Common myeloid progenitor, CD34-positive (primary cell): ENCODE measurements at places on chromosomes 3 and 15.

DNA sequence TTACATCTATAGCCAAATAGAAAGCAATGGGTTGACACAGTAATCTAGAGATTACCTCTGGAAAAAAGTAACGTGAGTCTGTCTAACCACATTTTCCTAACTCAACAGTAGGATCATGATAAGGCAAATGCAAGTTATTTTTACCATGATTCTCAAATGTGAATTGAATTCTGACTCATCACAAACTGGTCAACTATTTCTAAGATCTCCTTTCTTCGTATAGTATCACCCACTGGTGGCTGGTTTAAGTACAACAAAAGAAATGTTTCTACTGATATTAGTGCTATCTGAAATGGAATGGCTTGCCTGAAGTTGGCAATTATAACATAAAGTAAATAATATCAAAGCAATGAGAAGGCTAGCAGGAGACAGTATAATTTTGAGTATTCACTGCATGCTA, 102.2 kb downstream of the ABI3BP start:
- peak; percentile 55 for DNase-seq

- DNase-seq: no peak
These were observed 17.9 kb upstream of the OR5H6 start for GRCh38 chr3:98246142-98246541.

DNA sequence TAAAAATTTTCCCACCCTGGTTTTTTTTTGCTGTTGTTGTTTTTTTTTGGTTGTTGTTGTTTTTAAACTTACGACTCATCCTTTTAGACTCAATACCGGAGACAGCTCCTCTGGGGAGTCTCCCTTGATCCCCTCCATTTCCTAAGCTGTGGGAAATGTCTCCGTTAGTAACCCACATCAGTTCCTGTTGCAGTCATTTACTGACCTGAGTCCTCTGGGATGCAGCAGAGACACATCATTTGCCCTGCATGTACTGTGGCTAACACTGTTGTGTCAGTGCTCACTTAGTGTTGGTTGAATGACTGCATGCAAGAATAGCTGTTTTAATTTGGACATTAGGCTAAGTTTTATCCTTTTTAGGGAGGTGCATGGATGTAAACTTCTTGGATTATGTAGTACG, 83.8 kb downstream of the MBNL1 start:
- no peak for DNase-seq

GRCh38 chr3:172461530-172462138, 13.4 kb upstream of the GHSR start:
- DNase-seq: peak; percentile 39

DNA sequence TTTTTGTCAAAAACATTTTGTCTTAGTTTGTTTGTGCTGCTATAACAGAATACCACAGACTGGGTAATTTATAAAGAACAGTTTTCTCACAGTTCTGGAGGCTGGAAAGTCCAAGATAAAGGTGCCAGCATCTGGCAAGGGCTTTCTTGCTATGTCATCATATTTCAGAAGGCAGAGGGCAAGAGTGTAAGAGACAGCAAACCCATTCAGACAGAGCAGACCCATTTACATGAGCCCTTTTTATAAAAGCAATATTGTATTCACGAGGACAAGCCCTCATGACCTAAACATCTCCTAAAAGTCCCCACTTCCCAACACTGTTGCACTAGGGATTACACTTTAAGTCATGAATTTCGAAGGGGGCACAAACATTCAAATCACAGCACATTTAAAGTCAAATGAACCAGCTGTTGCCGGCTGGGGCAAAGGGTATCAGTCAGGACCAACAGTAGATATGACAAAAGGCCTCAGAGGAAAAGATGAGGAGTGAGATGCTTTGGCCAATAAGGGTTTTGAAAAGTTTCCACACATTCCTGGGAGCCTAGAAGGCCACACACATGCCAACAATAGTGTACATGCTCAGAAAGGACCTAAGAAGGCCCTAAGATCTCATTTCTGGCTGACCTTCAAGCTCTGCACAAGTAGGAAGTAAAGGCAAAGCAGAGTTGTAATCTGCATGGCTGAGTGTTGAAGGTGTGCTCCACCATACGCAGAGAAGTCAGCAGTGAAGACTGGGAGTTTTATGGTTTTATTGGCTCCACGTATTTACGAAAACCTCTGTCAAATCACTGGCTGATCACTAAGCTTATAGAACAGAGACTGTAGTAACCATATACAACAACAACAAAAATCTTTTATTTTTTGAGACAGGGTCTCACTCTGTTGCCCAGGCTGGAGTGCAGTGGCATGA, 37.9 kb downstream of the UQCC5 start:
- no peak for DNase-seq

DNA sequence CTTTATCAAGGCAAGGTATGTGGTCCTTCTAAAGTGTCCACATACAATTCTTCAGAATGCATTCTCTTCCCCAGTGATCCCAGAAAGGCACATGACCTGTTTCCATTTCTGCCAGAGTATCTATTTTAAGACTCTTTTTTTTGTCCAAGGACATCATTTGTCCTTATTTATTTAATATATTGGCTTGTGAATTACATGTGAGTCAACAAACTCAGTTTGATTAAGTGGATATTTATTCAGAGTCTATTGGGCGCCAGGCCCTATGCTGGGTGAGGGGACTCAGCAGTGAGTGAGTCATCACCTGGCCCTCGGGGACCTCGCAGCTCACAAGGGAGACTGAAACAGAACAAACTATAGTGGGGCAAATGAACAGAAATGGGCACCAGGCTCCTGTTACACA, 136.8 kb downstream of the SNRK start:
- DNase-seq: no peak
